Natural killer cell treated with Interleukin-12 subunit alpha and Interleukin-12 subunit beta and Interleukin-15 and Interleukin-18, amount 100 ng/mL, for 72 hours (primary cell): ENCODE measurements at places on chromosomes 6 and 20.

- DNase-seq: no peak
These were observed 371.9 kb upstream of the CHD6 start for GRCh38 chr20:41989935-41990635.

GRCh38 chr6:52908526-52908925 lies 972 bp downstream of the GSTA3 start:
- no peak for DNase-seq

GRCh38 chr6:38212579-38212978 lies 393.1 kb downstream of the ZFAND3 start:
- DNase-seq: no peak

GRCh38 chr6:168999392-168999791 lies 254.3 kb downstream of the THBS2 start:
- DNase-seq: no peak

DNA sequence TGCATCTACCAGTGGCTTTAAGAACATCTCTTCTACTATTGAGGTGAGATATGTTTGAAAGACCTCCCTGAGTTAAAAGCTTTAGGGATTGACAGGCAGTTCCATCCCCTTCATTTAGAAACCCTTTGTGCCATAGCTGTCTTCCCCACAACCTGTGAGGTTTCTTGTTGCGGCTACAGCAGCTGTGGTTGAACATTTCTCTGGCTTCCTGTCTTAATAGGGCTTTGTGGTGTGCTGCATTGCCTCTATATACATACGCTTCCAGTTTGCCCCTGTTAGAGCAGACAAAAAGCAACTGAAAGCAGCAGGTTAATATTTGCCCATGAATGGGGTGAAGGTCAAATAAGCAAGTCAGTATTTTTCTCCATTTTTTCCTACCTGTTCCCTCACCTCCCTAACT lies 210.2 kb downstream of the TMEM200A start:
- peak; percentile 71 for DNase-seq

DNA sequence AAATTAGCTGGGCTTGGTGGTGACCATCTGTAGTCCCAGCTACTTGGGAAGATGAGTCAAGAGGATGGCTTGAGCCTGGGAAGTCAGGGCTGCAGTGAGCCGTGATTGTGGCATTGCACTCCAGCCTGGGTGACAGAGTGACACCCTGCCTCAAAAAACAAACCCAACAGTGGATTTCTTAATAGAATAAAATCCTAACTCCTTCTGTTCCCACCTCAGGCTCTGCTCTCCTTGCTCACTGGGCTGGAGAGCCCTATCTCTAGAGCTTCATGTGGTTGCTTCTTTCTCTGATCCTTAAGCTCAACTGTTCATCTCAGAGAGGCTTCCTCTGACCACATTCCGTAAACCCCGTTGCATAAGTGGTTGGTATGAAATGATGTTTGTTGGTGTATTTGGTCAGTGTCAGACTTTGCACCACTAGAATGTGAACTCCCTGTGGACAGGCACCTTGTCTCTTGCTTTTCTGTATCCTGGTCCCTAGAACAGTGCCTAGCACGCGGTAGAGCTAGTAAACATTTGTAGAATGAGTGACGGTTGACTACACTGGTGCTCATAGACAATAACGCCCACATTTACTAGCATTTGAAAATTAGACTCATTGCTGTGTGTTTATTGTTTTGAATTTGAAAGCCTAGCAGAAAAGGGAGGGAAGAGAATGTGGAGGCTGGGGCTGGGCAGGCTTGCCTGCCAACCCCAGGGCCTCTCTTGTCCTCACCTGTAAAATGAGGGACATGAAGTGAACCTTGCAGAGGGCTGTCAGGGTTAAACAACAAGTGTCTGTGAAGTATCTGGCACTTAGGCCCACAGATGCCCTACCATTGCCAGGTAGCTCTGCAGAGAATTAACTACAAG lies 4.2 kb downstream of the MAPRE1 start:
- no peak for DNase-seq

DNA sequence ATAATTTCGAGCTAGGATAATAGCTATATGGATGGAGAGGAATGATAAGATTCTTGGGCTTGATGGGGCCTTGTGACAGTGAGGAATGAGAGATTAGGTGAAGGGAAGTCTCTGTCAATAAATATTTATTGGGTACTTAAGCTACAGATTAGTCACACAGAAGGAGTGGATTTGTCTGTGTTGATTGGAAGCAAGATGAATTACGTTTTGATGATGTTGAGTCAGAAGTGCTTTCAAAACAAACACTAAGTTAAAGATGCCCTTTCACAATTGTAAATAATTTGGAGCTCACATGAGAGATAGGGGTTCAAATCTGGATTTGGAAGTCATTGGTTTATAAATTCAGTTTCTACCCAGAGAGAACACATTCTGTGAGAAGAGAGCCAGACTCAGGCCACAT lies 834.2 kb downstream of the KIF16B start:
- no peak for DNase-seq

DNA sequence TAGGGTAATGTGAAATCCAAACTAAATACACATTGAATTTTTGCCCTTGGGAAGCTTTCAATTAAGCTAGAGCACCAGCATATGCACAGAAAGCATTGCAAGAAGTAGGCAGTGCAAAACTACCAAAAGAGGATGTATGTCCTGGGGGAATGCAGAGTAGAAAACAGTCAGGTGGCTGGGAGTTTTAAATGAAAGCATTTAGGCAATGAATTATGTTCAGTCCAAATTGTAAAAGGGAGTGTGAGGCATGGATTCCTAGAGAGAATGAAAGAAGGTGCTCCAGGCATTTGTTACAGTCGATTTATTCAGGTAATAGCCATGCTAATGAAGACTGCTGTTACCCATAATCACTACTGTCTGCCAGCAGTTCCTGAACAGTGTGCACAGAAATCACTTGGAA lies 604.1 kb upstream of the POU3F2 start:
- no peak for DNase-seq
